WTC11 (cell line): ENCODE measurements at places on chromosomes 5 and 9.

DNA sequence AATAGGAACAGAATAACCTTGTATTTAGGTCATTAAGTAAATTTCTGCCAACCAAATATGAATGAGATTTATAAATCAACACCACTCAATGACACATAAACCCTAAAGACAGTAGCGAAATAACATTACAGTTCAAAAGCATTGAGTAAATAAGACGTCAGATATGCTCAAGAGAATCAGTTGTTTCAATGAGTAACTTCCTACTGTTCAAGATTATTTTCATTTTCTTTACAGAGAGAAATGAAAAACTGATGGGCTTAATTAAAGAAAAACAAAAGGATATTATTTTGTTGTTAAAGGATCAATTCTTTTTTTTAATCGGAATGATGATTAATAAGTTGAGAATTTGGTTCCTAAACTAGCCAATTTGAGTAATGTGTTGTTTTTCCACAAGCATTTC, 150.1 kb downstream of the BNC2 start:
- H3K4me3 ChIP-seq: no peak overlapping the region
- DNase-seq: no peak
- peaks cover 77% of the 10 kb centered on the region for H3K4me1 ChIP-seq
- no peaks in the 10 kb centered on the region for H3K36me3 ChIP-seq
- no peaks in the 10 kb centered on the region for H3K27me3 ChIP-seq
- H3K27ac ChIP-seq: 0 out of 2 replicates have a peak overlapping the region, but pooled peaks have one; percentile 48

GRCh38 chr9:89872913-89873707, 268.3 kb downstream of the GADD45G start:
- no peak overlapping the region for H3K27ac ChIP-seq
- DNase-seq: no peak
- H3K4me1 ChIP-seq: no peaks in the 10 kb centered on the region
- no peaks in the 10 kb centered on the region; the same call in 1 of the 2 replicates for H3K27me3 ChIP-seq

DNA sequence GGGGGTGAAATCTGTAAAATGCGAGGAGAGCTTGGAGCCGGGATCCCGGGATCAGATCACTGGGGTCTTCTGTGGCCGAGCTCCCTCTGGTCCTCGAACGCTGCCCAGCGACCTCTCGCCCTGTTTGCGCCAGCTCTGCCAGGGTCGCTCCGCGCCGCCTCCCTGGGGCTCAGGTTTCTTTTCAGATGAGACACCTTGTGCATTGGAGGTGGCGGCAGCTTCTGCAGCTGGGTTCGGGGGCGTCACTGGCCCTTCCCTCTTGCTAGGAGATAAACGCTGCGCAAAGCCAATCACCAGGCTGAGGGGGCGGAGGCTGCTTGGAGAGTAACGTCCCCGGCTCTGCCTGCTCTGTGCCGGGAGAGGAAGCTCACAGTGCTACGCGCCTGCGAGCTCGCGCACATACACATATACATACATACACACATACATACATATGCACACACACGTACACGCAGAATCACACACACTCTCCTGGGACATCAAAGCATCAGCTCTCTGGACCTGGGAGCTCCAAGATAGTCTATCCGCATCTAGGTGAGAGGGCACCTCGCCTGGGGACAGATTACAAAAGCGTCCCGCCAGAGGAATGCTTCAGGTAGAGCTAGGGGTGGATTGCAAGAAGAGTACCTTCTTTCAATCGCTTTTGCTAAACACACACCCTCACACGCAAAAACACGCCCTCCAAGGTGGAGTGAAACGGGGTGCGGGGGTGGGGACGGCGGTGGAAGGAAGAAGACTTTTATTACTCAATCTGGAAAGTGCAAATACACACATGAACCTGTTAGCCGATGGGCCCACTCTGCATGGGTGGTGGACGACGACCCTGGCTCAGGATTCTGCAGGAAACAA, at the start of gene ST8SIA4:
ST8SIA4 (minus strand) TSS at position 244 of the 849 bp plus-strand sequence. CDS start 327 bp downstream, outside the sequence.
- H3K27ac ChIP-seq: no peak within 1 kb of the TSS
- no peaks in the 10 kb centered on the region for H3K36me3 ChIP-seq
- peaks cover 68% of the 10 kb centered on the region for H3K27me3 ChIP-seq
- DNase-seq: peak; percentile 85
- H3K4me1 ChIP-seq: peaks cover 38% of the 10 kb centered on the region

DNA sequence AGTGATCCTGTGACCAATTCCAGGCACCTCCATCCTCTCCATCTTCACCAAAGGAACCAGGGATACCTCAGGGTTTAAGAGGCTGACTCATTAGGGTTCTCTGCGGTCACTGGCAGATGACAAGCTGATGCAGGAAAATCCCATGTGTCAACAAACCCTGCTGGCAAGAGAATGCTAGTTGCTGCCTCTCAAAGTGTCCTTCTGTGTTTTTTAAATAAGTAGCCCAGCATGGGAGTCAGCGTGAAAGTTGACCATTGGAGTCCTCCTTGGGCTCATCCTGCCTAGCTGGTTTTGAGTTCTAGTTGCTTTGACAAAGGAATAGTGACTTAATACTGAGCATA, 200.2 kb downstream of the SLIT3 start:
- no peaks in the 10 kb centered on the region for H3K27me3 ChIP-seq
- H3K4me3 ChIP-seq: no peak overlapping the region
- peaks cover 26% of the 10 kb centered on the region for H3K4me1 ChIP-seq
- H3K36me3 ChIP-seq: no peaks in the 10 kb centered on the region
- no peak overlapping the region for H3K27ac ChIP-seq

GRCh38 chr5:73236541-73237128, 63.6 kb downstream of the TMEM174 start:
- no peak overlapping the region for H3K27ac ChIP-seq
- no peaks in the 10 kb centered on the region for H3K36me3 ChIP-seq
- no peak for DNase-seq

GRCh38 chr5:92467695-92468094, 1084.6 kb upstream of the ARRDC3 start:
- peaks cover 12% of the 10 kb centered on the region for H3K4me1 ChIP-seq
- DNase-seq: no peak
- H3K4me3 ChIP-seq: no peak overlapping the region
- H3K27me3 ChIP-seq: no peaks in the 10 kb centered on the region
